ENCODE measurements at places on chromosomes 4 and X.

- DNase-seq: no peak
Observed at GRCh38 chr4:99473131-99473530, 37.7 kb upstream of the C4orf17 start.

- no peak for DNase-seq
Observed at GRCh38 chr4:181859439-181859838, 383.8 kb upstream of the TENM3 start.

GRCh38 chr4:23333946-23334878 is 555.6 kb downstream of the PPARGC1A start:
- DNase-seq: peak; percentile 94

- DNase-seq: no peak
Observed at GRCh38 chr4:84317513-84317912, 181.6 kb downstream of the NKX6-1 start.

- no peak for DNase-seq
Observed at GRCh38 chr4:82823062-82823461, 24.5 kb upstream of the SCD5 start.

All from RCC 7860 (cell line).